ENCODE measurements at places on chromosomes 11 and 22. TPM values are rescaled to one million over a fixed set of nuclear protein-coding genes. Genes with fewer than 3 reads are reported as not detected.

DNA sequence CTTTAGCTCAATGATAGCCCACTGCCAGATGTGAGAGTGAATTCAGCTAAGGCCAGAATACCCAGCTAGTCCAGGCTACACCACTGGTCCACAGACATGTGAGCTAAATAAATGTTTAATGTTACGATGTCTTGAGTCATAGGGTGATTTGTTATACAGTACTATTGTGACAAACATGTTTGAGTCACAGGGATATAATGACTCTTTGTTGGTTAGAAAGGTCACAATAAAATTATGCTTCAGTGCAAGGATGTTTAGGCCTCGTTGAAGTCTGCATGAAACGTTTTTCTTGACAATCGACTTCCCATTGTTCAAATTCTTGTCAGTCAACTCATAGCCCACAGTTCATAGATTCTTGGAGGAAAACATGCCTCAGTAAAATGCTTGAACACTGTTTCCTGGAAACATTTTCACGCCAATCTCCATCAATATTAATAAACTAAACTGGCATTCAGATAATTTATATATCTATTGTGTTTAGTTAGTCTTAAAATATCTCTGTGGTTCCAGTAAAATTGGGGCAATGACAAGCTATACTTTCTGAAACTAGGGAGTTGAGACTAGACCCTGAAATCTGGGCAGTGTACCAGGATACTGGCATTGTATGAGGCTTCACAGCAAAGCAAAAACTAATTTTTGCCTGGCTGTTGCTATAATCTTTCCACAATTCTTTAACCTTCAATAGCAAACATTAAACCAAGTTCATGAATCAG, 650.8 kb upstream of the KIRREL3 start:
- DNase-seq, result no peak

DNA sequence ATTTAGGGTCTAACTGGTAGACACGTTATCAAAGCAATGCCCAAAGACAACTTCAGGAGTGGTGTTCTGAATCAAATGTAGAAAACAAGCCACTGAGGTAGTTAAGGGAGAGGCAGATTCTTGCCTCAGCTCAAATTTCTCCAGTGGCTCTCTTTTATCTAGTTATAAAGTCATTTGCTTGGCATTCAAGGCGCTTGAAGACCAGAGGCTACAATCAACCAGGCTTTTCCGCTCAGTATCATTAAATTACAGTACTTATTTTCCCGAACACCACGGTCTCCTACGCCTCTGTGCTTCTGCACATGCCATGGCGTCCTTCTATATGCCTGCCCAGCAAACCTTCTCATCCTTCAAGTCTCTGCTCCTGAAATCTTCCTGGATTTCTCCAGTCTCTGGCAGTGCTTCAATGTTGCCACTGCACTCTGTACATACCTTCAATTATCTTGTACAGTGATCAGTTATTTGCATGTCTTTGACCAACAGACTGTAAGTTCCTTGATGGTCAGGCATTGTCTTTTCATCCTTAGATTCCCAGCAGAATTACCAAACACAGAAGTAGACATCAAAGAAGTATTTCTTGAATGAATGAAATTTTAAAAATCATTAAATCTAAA, 1.4 kb downstream of the POGLUT3 start:
- no peak for DNase-seq

DNA sequence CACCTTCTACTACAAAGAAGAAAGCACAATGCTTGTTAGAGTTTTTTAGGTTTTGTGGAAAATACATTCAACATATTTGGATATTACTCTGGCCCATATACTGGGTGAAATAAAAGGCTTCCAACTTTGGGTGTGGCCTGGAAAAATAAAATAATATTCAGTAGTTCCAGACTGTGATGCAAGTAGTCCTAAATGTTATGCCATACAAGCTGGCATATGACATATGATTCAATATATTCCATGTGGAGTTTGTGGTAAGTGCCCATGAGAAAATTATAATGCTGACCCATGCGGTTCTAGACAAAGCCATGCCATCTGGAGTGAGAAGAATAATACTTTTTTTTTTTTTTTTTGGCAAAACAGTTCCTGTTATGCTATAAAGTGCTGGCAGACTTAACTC, 683.3 kb downstream of the LUZP2 start:
- DNase-seq, result no peak

DNA sequence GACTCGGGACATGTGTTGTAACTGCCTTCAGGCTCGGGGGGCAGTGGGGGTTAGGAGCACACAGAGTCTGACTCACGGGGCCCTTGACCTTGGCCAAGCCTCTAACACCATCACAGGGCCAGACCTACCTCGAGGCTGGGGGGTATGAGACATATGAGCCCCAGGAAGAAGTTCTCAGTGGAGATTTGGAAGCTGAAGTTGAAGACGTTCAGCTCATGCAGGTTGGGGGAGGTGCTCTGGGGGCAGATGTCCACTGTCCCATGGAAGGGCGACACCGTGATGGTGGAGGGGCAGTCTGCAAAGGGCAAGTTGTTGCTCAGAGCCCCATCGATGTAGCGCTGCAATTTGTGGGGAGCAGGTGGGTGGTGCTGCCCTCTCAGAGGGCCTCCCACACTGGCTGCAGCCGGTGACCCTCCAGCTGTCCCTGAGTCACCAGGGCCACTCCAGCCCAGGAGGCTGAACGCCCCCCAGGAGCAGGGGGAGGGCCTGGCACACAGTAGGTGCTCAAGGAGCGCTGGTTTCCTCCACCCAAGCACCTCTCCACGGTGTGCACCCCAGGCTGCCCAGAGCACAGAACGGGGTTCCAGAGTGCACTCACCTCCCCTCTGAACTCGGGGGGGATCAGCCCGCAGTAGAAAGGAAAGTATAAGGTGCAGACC, 2.5 kb downstream of the PNPLA5 start:
- no peak for DNase-seq

DNA sequence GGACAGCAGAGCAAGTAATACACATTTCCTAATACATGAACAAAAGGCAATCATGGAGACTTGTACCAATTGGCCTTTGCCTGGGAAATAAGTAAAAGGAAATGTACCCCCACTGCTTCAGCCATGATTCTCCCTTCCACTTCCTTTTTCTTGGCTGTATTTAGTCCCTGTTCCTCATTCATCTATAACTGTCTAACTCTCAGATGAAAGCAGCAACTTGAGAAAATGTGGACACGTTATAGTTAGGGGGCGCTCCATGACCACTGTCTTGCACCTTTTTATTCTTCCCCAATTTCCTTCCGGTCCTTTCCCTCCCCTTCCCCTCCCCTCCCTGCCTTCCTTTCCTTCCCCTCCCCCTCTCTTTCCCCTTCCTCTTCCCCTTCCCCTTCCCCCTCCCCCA, 61.3 kb upstream of the BARX2 start:
- DNase-seq, result no peak

GRCh38 chr11:34654483-34655334, 33.8 kb downstream of the EHF start:
- DNase-seq, result no peak

- DNase-seq, result no peak
Observed at GRCh38 chr11:36357831-36358230, 61.7 kb downstream of the PRR5L start.

LYVE1 gene
- total RNA-seq, result not detected

TENM4 gene
- 0.03 TPM for total RNA-seq

BDNF gene
- total RNA-seq, result not detected
